ENCODE measurements at places on chromosomes 2 and 18. TPM values are rescaled to one million over a fixed set of nuclear protein-coding genes. Genes with fewer than 3 reads are reported as not detected.

Gene CD8B2
- 0.11 TPM for total RNA-seq

Gene HMSD
- total RNA-seq: 26.7 TPM

Gene BCL2L11
- 28.6 TPM for total RNA-seq

Gene DHX57
- total RNA-seq: 20.3 TPM

Gene CAMKMT
- 10.8 TPM for total RNA-seq

Gene ABCG5
- not detected for total RNA-seq

Gene CHRNG
- total RNA-seq: not detected

Gene PLCL1
- 1.6 TPM for total RNA-seq

Gene SH3RF3
- total RNA-seq: 1.4 TPM

DNA sequence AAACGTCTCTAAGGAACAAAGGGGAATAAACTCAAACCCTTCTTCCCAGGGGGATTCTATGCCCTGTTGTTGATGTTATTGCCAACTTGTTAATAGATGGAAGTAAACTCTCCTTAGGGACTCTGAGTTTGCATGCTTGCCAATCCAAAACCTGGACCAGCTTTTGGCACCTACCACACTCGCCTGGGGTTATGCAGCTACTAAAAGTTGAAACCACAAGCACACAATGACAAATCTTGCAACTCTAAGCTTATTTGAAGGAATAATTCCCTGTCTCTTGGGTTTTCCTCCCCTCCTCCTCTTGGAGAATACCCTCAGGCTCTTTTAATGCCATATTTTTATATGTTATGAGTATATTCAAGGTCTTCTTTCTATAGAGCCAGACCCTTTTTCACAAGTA lies 484.1 kb downstream of the FBXO15 start:
- H3K36me3 ChIP-seq: no peaks in the 10 kb centered on the region
- no peaks in the 10 kb centered on the region for H3K27me3 ChIP-seq
- no peak overlapping the region for H3K27ac ChIP-seq
- no peak overlapping the region for H3K4me3 ChIP-seq
- H3K4me1 ChIP-seq: no peaks in the 10 kb centered on the region

DNA sequence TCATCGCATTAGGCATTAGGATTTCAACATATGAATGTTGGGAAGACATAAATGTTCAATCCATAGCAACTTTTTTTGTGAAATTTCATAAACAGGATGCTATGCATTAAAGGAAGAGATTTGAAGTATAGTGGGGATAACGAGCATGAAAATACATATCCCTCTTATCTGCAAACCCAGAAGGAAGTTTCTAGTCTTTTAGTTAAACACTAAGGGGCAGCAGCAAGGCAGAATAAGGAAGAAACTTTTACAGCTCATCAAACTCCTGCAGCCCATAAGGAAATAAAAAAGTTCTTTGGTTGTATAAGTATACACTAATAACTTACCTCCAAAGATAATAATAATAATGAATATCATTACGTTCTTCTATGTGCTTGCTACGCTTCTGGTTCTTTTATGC lies 81.5 kb downstream of the CD226 start:
- peaks cover 12% of the 10 kb centered on the region for H3K4me1 ChIP-seq
- no peak overlapping the region for H3K4me3 ChIP-seq
- no peak overlapping the region for H3K27ac ChIP-seq
- H3K36me3 ChIP-seq: peaks cover 52% of the 10 kb centered on the region
- no peaks in the 10 kb centered on the region for H3K27me3 ChIP-seq

DNA sequence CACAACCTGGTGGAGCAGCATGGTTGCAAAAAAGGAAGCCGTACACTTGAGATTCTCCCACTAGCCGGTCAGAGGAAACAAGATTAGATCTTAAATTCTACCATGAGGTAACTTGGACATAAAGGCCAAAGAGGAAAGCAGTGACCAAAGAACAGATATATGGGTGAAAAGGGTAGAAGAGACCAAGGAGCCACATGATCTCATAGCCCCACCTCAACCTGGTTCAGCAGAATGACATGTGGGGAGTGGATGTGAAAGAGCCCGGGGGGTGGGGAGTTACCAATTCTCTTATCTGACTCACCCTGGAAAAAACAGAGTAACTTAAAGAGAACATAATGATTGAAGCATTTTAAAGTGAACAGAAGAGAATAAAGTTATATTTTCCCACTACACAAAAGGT lies 683.0 kb downstream of the DSC3 start:
- no peak for DNase-seq
- H3K27ac ChIP-seq: no peak overlapping the region
- H3K27me3 ChIP-seq: no peaks in the 10 kb centered on the region
- no peaks in the 10 kb centered on the region for H3K36me3 ChIP-seq

DNA sequence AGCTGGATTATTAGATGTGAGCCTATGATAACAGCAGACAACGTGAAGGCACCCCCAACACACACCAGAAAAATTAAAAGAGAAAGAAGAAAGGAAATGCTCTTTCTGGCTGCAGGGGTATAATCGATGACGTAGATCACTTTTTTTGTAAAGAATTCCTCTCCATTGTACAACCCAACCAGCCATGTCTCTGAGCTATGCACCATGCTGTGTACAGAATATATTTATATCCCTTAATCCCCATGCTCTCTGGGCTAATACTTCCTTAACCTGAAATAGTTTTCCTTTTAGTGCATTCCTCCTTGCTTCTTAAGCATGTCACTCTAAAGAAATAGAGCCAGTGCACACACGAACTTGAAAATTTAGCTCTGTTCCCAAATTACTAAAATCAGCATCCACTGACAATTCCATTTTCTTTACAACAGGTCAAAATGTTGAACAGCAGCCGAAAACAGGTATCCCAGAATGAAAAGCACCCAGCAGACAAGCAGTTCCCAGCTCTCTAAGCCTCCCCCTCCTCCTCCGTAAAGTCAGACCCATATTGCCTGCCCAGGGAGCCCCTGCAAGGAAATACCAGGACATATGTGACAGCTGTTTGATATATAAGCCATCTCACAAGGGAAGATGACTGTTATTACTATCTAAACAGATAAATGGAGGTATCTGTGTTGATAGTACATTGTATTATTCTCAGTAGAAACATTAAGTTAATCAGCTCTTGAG lies 247.4 kb upstream of the RAB6C start:
- H3K36me3 ChIP-seq: no peaks in the 10 kb centered on the region
- no peak for DNase-seq
- no peak overlapping the region for H3K4me3 ChIP-seq
- no peaks in the 10 kb centered on the region for H3K4me1 ChIP-seq
- H3K27ac ChIP-seq: no peak overlapping the region
- H3K27me3 ChIP-seq: no peaks in the 10 kb centered on the region

GRCh38 chr18:59272891-59273758 lies at the start of gene RAX:
TSS of gene RAX (minus strand) at chr18:59273454. CDS start at chr18:59273206, 248 bp downstream.
- H3K4me3 ChIP-seq: peak within 1 kb of the TSS; percentile 8
- no peak within 1 kb of the TSS for H3K27ac ChIP-seq
- H3K27me3 ChIP-seq: peaks cover 73% of the 10 kb centered on the region
- no peaks in the 10 kb centered on the region for H3K36me3 ChIP-seq

- peaks cover 13% of the 10 kb centered on the region for H3K36me3 ChIP-seq
- DNase-seq: peak; percentile 73
- H3K27ac ChIP-seq: peak overlapping the region; percentile 3
- H3K27me3 ChIP-seq: no peaks in the 10 kb centered on the region
- H3K4me3 ChIP-seq: no peak overlapping the region
Observed at GRCh38 chr2:97870396-97870843, 125.3 kb downstream of the TMEM131 start.

DNA sequence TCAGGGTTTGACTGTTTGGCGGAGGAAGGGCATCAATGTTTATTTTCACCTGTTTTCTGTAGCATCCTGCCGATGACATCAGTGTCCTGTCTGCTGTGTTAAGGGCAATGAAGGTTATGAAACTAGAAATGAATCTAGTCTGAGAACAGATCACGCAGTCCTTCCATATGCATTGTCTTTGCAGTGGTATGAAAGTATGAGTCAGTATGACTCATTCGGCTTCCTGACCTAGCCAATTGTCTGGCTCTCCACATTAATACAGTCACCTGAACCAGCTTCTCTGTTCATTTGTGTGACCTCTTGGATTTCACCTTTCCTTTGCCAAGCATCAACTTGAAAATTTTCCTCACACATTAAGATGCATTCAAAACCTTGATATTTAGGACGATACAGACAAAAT lies 353.8 kb downstream of the RND3 start:
- peak; percentile 19 for DNase-seq
- no peaks in the 10 kb centered on the region for H3K36me3 ChIP-seq
- no peak overlapping the region for H3K4me3 ChIP-seq
- H3K27me3 ChIP-seq: peaks cover 2% of the 10 kb centered on the region

GRCh38 chr18:22455425-22456115 lies 37.9 kb upstream of the CTAGE1 start:
- no peaks in the 10 kb centered on the region for H3K4me1 ChIP-seq
- H3K27ac ChIP-seq: no peak overlapping the region
- no peak for DNase-seq
- H3K4me3 ChIP-seq: no peak overlapping the region
- H3K36me3 ChIP-seq: no peaks in the 10 kb centered on the region

DNA sequence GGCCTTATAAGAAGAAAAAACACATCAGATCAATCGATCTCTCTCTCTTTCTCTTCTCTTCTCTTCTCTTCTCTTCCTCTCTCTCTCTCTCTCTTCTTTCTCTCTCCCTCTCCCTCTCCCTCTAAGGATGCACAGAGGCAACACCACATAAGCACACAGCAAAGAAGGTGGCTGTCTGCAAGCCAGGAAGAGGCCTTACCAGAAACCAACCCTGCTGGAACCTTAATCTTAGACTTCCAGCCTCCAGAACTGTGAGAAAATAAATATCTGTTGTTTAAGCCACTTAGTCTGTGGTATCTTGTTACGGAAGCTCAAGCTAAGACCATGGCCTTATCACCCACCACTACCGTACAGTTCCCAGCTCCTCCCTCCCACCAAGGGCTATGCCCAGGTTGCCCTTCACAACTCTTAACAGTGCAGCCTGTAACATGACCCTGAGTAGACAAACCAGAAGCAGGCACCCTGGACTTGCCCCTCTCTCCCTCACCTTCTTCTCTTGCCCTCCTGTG lies 25.2 kb upstream of the TMEM237 start:
- no peak for DNase-seq
- no peak overlapping the region for H3K27ac ChIP-seq
- H3K4me3 ChIP-seq: no peak overlapping the region
- H3K4me1 ChIP-seq: no peaks in the 10 kb centered on the region
- no peaks in the 10 kb centered on the region for H3K36me3 ChIP-seq

GRCh38 chr2:205377324-205377723 lies 305.0 kb upstream of the NRP2 start:
- no peaks in the 10 kb centered on the region for H3K36me3 ChIP-seq
- H3K27ac ChIP-seq: no peak overlapping the region
- H3K27me3 ChIP-seq: peaks cover 2% of the 10 kb centered on the region
- no peak overlapping the region for H3K4me3 ChIP-seq
- H3K4me1 ChIP-seq: peaks cover 14% of the 10 kb centered on the region

- no peak for DNase-seq
- no peak overlapping the region for H3K27ac ChIP-seq
- H3K4me1 ChIP-seq: peaks cover 4% of the 10 kb centered on the region
- peaks cover 35% of the 10 kb centered on the region for H3K27me3 ChIP-seq
Observed at GRCh38 chr18:10458691-10459090, 4.3 kb downstream of the APCDD1 start.

GRCh38 chr2:74824679-74825078 lies 9.2 kb upstream of the HK2 start:
- no peak overlapping the region for H3K4me3 ChIP-seq
- H3K27me3 ChIP-seq: no peaks in the 10 kb centered on the region
- H3K4me1 ChIP-seq: no peaks in the 10 kb centered on the region
- H3K36me3 ChIP-seq: no peaks in the 10 kb centered on the region
- H3K27ac ChIP-seq: no peak overlapping the region
- DNase-seq: no peak

DNA sequence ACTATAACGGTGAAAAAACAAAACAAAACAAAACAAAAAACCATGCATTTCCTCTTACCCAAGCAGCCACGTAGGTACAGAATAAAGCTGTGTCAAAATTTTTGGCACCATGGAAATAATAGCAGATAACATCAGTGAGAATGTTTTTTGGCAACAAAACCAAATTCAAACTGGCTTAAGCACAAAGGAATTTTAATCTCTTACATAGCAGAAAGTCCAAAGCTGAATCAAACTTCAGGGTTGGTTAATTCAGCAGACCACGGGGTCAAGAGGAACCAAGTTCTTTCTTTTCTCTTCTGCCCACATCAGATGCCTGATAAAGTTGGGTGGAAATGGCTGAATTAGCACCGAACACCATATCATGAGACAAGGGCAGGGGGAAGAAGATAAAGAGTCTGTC lies 129.5 kb downstream of the PAX3 start:
- no peak overlapping the region for H3K4me3 ChIP-seq
- H3K27ac ChIP-seq: no peak overlapping the region
- no peaks in the 10 kb centered on the region for H3K4me1 ChIP-seq
- DNase-seq: no peak
- no peaks in the 10 kb centered on the region for H3K36me3 ChIP-seq

- peaks cover 53% of the 10 kb centered on the region for H3K4me1 ChIP-seq
- peak overlapping the region; percentile 62 for H3K4me3 ChIP-seq
- peak; percentile 77 for DNase-seq
Observed at GRCh38 chr2:7430869-7431641, 513.8 kb downstream of the RNF144A start.

DNA sequence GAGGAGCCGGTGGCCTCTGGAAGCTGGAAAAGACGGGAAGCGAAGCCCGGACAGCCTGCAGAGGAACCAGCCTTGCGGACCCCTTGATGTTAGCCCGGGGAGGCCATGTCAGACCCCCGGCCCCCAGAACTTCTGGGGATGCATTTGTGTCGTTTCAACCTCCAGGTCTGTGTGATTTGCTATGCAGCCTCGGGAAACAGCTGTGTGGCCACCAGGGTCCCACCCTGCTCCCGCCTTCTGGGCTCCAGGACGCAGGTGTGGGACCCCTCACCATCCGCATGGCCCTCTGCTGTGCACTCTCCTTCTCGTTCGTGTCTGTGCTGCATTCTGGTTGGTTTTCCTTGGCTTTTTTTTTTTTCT lies 13.3 kb downstream of the NEU4 start:
- no peaks in the 10 kb centered on the region for H3K36me3 ChIP-seq
- H3K27me3 ChIP-seq: peaks cover 16% of the 10 kb centered on the region
- no peak overlapping the region for H3K27ac ChIP-seq
- DNase-seq: no peak
- peaks cover 4% of the 10 kb centered on the region for H3K4me1 ChIP-seq

DNA sequence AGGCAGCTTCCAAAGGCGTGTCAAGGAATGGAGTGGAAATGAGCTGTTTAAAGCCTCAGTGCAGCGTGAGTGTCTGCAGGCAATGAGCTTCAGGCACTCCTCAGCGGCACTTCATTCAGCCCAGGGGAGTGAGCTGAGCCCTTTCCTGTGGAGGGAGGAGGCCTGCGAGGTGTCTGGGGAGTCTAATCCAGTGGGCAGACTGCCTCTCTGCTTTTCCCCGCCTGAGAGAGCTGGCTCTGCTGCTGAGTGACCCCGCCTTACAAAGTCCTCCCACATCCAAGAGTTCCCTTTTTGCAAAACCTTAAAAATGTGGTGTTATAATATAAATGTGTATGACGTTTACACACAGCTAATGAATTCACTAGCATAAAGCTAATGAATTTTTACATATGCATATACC lies 7.0 kb upstream of the LDLRAD4 start:
- no peak overlapping the region for H3K4me3 ChIP-seq
- no peaks in the 10 kb centered on the region for H3K36me3 ChIP-seq
- no peak for DNase-seq
